ENCODE measurements at places on chromosomes 2 and 18.

DNA sequence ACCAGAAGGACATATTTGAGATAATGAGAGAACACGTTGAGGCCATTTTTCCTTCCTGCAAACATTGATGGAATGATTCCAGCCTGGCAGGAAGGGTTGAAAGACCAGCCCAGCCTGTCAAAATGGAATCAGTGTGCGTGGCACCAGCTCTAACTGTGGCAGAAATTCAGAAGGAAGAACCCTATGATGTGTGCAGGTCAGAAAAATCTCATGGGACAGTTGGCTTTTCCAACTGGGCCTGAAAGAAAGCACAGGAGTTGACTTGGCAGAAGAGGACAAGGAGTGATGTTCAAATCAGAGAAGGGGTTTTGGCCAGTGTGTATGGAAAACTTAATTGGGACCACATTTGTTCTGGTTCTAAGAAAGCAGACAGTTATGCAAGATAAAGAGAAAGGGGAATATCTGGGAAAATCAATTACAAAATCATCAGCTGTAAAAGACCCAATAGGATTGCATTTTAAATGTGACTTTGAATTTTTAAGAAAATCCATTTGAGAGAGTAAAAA lies 192.8 kb upstream of the PID1 start:
- DNase-seq: no peak

- DNase-seq: no peak
These were observed 31.4 kb downstream of the MYO5B start for GRCh38 chr18:50163505-50163904.

- DNase-seq: no peak
These were observed 54.2 kb downstream of the HK2 start for GRCh38 chr2:74887960-74888700.

GRCh38 chr2:9778471-9779316 lies 64.6 kb upstream of the TAF1B start:
- DNase-seq: no peak

GRCh38 chr2:53087262-53087873 lies 680.2 kb upstream of the CHAC2 start:
- DNase-seq: no peak

DNA sequence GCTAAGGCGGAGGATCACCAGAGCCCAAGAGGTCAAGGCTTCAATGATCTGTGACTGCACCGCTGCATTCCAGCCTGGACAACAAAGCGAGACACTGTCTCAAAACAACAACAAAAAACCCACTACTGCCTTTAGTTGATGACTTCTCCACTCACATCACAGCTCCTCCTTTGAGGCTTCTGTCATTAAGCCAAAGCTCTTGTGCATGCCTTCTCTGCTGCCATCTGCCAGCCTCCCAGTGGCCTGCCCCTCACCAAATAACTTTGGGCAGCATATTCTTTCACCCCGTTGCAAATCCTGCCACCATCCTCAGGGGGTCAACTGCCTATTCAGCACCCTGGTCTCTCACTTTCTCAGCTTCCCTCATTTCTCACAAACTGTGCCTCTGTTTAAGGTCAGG lies 27.5 kb downstream of the OSBPL1A start:
- no peak for DNase-seq

GRCh38 chr18:434410-434809 lies 66.1 kb downstream of the COLEC12 start:
- no peak for DNase-seq

DNA sequence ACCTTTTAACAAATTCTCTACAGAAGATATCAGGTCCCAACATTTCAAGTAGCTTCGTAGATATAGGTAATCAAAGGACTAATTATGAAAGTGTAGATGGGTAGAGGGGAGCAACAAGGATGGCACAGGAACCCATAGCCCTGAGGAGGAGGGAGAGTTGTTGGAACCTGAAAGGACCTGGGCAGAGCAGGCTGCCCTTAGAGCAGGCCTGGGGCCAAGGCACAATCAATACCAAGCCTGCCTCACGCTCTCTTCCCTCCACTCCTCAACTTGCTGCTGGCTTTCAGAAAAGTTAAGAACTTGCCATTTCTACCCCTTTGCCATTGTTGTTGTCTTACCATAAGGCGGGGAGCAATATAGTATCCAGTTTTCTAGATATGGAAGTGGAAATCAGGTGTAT lies 10.1 kb upstream of the NAT8 start:
- DNase-seq: no peak

DNA sequence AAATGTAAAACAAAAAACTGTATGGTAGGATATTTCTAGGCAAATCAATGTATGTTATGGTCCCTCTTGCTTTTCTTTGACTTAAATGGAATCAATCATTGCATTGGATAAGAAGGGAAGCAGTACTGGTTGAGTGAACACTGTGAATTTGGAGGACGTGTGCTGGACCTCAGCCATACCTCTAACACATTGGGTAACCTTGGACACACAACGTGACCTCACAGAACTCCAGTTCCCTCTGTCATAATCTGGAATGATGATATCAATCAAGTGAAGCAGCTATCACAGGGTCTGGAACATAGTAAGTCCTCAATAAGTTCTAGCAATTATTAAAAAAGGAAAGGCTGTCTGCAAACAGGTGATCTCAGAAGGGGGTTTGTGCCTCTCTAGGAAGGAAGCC lies 474.9 kb upstream of the TCF4 start:
- no peak for DNase-seq

GRCh38 chr2:142542431-142542910 lies 335.0 kb upstream of the KYNU start:
- DNase-seq: no peak

DNA sequence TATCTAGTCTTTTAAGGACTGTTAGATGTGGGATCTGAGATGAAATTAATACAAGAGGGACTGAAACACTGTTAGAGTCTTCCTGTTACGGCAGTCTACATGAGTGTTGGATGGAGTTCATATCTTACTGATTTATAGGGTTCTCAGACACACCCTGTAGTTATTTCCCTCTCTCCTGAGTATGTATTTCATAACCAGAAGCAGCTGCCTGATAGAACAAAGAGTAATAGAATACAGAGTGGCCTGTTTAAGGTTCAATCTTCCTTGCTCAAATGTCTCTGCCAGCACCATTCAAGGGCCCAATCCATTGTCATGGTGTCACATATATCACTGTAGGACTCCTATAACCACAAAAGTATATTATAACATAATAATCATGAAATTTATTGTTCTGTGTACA lies 1229.1 kb upstream of the ACVR2A start:
- DNase-seq: no peak

- DNase-seq: no peak
These were observed 345.5 kb upstream of the FSIP2 start for GRCh38 chr2:185393091-185393490.

GRCh38 chr2:187232749-187233148 lies 215.3 kb downstream of the CALCRL start:
- no peak for DNase-seq

DNA sequence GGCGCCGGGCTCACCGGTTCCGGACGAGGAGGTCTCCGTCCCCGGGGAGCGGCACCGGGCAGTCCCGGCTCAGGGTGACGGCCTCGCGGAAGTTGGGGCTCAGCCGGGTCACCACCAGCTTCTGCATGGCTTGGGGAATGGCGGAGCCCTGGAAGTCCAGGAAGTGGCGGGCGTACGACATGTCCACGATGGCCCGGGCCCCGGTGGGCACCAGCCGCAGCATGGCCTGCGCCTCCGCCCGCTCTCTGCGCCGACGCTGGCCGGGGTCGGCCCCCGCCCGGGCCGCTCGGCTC lies 157 bp downstream of the PTGR3 start:
- DNase-seq: no peak
